Kidney capillary endothelial cell (primary cell): ENCODE measurements at places on chromosomes 1 and 21.

DNA sequence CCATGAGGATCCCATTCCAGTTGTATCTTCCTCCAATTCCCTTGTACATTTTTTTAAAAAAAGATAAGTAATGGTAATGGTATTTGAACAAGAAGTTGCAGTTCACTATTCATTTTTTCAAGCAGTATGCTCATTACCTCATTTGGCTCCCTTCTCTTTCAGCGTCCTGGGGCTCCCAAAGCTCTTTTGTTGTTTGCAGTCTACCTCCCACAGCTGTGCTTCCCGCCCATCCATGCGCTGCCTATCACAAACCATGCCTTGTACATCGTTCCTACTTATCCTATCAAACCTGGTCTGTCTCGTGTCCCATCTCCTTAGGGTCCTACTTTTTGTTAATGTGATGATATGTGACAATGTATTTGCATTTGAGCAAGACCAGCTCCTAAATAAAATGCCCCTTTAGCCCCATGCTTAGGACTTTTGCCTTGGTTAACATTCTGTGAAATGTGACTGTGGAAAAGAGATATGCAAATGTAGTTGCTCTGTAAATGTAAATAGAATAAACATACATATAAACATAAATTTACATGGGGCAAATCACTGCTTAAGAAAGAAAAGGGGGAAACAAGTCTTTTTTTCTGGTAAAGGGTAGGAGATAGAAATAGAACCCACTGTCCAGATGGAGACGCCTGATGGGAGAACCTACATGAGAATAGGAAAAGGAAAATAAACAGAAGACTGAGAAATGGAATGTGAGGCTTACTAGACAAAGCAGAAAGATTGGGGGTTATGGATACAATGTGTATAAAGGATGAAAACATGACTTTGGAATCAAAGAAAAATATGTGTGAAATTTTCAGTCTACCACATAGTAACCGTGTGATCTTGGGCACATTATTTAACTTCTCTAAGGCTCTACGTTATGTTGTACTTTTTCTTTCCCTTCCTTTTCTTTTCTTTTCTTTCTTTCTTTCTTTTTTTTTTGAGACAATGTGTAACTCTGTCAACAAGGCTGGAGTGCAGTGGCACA is 59.8 kb upstream of the PLXNA2 start:
- no peak for DNase-seq

DNA sequence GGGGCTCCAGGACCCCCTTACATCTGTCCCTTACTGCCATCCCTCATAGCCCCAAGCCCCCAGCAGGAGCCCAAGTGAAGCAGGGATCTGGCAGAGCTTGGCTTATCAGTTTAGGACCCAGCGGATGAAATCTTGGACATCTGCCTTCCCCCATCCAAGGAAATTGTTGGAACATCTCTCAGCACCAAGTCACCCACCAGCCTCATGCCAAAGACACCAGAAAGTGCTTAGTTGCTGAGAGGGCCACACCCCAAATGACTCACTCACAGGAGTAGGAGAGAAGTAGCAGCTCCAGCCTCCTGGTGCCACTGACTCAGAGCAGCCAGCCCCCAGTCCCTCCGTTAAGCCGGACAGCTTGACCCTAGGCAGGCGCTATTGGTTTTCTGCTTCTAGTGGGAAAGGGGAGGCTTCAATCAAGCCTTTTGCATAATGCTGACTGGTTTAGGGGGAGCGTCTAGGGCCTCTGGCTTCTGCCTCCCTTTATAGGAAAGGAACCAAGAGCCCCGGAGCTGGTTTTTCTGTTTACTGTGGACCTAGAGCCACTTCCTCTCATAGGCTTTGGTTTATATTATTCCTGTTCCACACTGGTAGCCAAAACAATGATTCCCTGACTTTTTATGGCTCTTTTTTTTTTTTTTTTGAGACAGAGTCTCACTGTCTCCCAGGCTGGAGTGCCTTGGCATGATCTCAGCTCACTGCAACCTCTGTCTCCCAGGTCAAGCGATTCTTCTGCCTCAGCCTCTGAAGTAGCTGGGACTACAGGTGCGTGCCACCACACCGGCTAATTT is 114.2 kb upstream of the IPO9 start:
- DNase-seq: peak; percentile 98

GRCh38 chr1:42981871-42982270 is 23.2 kb upstream of the SLC2A1 start:
- DNase-seq: no peak

GRCh38 chr1:152884966-152885624 is 7.0 kb downstream of the SMCP start:
- DNase-seq: no peak

- DNase-seq: no peak
Observed at GRCh38 chr1:174580801-174581200, 133.0 kb downstream of the GPR52 start.

DNA sequence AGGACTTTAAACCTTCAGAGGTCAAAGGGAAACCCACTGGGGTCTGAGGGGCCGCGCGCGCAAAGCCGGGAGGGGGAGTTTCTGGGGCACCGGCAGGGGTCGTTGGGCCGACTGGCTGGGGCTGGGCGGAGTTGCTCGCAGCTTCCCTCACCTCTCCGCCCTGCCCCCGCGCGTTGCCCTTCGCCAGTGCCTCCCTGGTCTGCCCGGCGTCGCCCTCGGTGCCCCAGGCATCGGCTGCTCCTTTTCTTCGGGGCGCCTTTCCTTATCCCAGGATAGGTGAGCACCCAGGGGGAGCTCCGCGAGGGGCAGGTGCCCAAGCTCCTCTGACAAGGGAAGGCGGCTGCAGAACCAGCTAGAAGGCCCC is 390 bp upstream of the NGF start:
- DNase-seq: no peak

DNA sequence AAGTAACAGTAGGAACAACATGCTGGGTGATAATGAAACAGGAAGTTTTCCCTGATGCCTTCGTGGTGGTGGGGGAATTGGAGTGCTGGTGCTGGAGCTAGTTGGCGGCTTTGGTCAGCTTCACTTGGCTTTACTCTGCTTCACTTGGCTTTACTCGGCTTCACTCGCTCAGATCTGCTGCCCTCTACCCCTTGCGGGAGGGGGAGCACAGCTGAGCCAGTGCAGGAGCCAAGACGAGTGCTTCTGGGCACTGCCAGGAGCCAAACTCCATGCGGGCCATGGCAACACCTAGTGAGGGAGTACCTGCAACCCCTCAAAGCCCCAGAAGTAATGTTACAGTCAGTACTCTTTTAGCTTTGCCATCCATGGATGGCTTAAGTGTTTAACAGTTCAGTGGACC is 10.6 kb upstream of the PRKACB start:
- no peak for DNase-seq

GRCh38 chr1:113938192-113938591 is 9.1 kb downstream of the HIPK1 start:
- DNase-seq: no peak

GRCh38 chr1:104991702-104992101 is 1242.0 kb downstream of the AMY1C start:
- DNase-seq: no peak

DNA sequence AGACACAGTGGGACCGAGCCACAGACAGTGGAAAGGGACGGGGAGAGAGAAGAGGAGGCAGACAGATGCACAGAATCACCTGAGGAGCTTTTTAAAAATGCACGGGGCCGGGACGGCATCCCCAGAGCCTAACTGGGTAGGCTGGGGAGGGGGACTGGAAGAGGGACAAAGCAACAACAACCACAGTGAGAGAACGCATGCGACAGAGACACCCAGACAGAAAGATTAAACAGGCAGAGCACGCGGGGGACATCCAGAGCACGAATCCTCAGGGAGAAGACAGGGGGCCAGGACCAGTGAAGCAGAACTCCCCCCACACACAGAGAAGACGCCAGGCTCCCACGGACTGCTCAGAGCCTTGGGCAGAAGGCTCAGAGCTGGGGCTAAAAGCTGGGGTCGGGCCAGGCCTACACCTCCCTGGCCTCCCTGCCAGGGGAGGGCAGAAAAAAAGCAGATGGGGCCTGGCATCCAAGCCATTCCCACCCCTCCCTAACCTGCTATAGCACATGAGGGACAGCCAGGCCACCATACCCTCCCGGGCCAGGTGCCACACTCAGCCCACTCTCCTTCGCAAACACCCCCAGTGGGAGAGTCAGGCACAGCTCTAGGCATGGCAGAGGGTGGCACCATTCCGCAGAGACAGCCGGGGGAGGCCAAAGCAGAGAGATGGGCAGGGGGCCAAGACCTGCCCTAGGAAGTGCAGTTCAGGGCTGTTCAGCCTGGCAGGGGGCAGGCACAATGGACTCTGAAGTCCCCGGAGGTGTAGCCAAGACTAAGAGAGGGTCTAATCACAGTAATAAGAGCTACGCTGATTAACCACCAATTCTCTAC is 29.8 kb upstream of the COL16A1 start:
- no peak for DNase-seq

DNA sequence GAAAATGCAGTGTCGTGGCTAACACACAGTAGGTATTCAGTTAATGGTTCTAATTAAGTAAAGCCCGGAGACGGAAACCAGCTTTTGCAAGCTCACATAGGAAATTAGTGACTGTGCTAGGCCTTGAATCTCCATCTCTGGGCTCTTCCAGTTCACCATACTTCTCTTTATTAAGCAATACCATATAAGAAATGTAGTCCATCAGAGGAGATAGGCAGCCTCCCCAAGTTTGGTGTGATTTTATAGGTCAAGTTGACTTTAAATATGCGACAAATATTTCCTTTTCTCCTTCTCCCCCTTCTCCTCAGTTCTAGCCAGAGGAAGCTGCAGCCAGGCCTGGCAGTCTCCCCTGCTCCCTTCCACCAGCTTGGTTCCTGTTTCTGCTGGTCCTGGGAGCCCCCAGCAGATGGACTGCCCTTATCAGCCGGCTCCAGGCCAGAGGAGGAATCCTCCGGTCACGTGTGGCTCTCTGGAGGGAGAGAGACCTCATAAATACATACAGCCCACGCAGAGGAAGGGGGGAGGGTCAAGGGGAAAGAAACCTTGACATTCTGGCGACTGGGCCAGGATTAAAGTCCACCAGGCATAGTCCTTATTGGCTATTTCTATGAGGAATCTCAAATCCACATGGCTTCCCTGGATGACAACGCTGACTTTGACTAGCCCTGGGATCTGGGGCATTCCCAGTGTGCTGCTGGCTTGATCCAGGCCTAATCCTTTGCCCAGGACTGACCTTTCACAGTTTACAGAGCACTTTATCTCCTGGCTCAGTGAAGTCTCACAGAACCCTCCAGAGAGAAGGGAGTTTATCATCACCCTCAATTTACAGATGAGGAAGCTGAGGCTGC is 115.1 kb upstream of the JUN start:
- peak; percentile 66 for DNase-seq

DNA sequence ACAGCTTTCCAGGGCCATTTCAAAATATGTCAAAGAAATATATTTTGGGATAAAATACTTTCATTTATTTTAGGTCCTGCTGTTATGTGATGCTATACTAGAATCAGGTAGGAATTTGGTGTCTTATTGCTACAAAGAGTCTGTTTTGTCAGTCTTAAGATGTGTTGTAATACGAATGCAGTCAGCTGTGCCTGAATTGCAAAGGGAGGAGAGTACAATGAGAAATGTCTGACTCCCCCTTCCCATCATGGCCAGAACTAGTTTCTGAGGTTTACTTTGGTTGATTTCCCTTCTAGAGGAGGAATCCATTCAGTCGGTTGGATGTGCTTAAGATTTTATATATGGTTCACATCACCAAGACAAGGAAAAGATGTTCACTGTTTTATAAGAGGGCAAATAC is 75.7 kb upstream of the TNFSF18 start:
- no peak for DNase-seq

GRCh38 chr1:225733254-225733653 is 44.4 kb upstream of the SRP9 start:
- no peak for DNase-seq

DNA sequence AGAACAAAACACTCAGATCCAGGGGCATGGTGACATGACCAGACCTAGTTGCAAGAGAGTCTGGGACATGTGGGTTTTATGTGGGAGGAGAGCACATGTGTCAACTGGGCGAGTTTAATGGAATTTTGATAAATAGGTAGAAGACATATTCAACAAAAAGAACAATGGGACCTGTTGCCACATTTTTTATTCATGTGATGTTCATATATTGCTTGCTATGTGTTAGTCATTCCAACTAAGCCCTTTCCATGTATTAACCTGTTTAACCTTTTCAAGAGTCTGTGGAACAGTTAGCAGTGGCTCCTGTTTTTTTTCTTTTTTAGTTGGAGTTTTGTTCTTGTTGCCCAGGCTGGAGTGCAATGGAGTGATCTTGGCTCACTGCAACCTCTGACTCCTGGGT is 30.1 kb upstream of the CSF3R start:
- no peak for DNase-seq

DNA sequence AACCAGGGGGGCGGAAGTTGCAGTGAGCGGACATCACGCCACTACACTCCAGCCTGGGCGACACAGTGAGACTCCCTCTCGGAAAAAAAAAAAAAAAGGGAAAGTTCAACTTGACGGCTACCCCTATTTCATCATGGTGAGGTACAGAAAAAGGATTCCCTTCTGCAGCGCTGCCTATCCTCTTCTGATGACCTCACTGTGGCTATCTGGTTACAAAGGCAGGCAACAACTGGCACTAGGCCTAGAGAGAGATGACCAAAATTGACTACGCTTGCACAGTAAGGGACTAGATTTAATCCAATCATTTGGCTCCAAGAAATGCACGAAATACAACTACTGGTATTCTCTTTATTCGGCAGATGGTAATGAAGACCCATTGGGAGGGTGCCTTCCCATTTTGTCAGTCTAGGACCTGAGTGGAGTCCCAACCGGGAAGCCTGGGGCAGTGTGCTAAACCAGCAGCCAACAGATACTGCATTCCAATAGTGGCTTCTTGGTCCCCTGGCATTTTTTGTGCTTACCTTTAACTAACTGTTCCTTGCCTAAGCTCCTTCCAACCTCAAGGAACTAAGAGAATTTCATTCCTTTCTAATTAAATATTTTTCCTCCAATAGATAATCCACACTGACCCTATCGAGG is 36.6 kb downstream of the ITPKB start:
- DNase-seq: no peak

DNA sequence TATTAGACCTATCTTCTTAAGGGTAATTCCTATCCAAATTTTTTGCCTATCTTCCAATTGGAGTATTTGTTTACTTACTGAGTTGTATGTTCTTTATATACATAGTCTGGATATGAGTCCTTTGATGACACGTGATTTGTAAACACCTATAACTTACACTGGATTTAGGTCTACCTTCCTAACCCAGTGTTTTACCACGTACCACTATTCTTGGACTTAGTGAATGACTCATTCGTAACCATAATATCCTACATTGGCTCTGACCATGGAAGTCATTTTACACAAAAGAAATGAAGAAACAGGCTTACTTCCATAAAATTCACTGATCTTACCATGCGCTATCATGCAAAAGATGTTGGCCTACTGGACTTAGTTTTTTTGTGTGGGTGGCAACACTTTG is 23.9 kb upstream of the ZZZ3 start:
- no peak for DNase-seq

- no peak for DNase-seq
Observed at GRCh38 chr1:238370599-238370998, 479.9 kb upstream of the ZP4 start.

- no peak for DNase-seq
Observed at GRCh38 chr1:62373221-62373620, 54.0 kb upstream of the KANK4 start.
